ENCODE measurements at places on chromosomes 12 and 14. TPM values are rescaled to one million over a fixed set of nuclear protein-coding genes. Genes with fewer than 3 reads are reported as not detected.

MYH6 gene
- 7.1 TPM for total RNA-seq

KRT78 gene
- not detected for total RNA-seq

ULK1 gene
- 32.8 TPM for total RNA-seq

VWF gene
- total RNA-seq, result 285 TPM

SMCO2 gene
- total RNA-seq, result not detected

LRRC10 gene
- total RNA-seq, result 0.40 TPM

MMP19 gene
- 53.9 TPM for total RNA-seq

DNA sequence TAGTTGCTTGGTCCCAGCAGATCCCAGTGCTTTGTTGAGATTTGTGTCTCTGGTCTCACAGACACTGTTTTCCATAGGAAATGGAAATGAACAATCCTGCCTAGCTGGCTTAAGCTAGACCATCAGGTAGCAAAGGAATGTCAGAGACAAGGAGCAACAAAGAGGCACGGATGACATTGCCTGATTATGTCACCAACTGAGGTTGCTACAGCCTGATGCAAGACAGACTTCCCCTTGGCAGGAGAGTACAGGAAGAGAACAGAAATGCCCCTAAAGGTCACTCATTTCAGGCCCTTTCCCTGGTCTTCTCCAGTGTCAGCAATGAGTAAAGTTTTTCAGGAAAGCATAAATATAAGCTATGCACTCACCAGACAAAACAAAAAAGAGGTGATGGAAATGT, 2.0 kb upstream of the PRB2 start:
- no peak overlapping the region for H3K4me3 ChIP-seq
- no peak for DNase-seq
- no peak overlapping the region for H3K27ac ChIP-seq

DNA sequence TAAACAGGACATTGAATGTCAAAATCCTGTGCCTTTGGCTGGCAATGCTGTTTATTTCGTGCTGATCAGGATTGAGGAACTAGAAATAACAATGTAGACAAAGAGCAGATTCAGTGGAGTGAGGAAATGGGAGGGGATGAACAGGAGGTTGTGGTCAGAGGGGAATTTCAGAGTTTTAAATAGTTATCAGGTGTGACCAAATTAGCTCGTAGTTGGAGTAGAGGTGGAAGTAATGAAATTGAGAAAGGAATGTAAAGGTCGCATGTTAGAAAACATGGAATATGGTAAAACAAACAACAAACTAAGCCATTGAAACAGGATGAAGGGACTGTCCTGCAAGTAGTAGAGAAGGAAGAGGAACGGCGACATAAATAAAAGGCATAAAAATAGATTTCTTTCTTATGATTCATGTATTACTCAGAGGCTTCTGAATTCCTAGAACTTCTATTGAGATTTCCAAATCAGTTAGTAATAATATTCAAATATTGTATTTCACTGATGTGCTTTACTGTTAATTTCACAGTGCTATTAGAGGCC, 9.5 kb upstream of the SAV1 start:
- no peak overlapping the region for H3K4me3 ChIP-seq
- no peaks in the 10 kb centered on the region for H3K36me3 ChIP-seq
- DNase-seq, result no peak
- no peaks in the 10 kb centered on the region for H3K27me3 ChIP-seq

DNA sequence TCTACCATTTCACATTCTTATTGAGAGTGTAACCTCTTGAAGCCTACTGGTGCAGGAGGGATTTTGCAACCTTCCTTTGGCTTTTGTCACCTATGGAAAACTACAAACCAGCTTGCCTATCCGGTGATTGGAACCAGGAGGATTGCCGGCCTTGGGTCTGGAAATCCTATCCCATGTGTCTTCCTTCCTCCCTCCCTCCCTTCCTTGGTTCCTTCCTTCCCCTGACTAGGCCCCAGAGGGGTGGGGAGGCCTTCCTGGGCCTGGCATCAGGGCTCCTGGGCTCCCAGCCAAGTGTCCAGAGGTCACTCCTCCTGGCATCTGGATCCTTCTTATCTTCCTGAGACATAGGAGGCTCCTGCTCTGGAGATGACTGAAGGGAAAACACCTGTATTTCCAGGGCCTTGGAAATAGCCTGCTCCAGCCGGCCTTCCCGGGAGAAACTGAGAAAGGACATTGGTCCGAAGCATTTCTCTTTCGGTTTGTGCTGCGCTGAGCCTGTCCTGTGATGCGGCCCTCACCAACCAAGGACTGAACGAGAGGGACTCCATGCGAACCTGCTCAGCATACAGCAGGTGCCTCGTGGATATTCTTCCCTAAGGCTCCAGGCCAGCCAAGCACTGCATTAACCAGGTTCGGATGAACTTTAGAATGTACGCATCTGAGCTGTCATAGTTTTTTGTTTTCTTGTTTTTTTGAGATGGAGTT, 43.4 kb downstream of the PSMA6 start:
- peak overlapping the region; percentile 47 for H3K27ac ChIP-seq
- DNase-seq, result no peak
- peaks cover 36% of the 10 kb centered on the region for H3K4me1 ChIP-seq
- H3K4me3 ChIP-seq, result no peak overlapping the region

GRCh38 chr14:50335989-50336824, 24.1 kb downstream of the DMAC2L start:
- DNase-seq, result peak; percentile 78
- no peak overlapping the region for H3K4me3 ChIP-seq
- H3K27ac ChIP-seq, result peak overlapping the region; percentile 82
- no peaks in the 10 kb centered on the region for H3K27me3 ChIP-seq
- H3K4me1 ChIP-seq, result peaks cover 13% of the 10 kb centered on the region
- H3K36me3 ChIP-seq, result peaks cover 14% of the 10 kb centered on the region

- no peaks in the 10 kb centered on the region for H3K36me3 ChIP-seq
- no peak for DNase-seq
- H3K27me3 ChIP-seq, result no peaks in the 10 kb centered on the region
- H3K4me3 ChIP-seq, result no peak overlapping the region
Measured at GRCh38 chr12:6784761-6785160, 4.6 kb upstream of the CD4 start.

- no peaks in the 10 kb centered on the region for H3K4me1 ChIP-seq
- no peak overlapping the region for H3K27ac ChIP-seq
- no peak overlapping the region for H3K4me3 ChIP-seq
- H3K36me3 ChIP-seq, result no peaks in the 10 kb centered on the region
- DNase-seq, result no peak
Measured at GRCh38 chr12:3354586-3354985, 136.4 kb upstream of the PRMT8 start.

DNA sequence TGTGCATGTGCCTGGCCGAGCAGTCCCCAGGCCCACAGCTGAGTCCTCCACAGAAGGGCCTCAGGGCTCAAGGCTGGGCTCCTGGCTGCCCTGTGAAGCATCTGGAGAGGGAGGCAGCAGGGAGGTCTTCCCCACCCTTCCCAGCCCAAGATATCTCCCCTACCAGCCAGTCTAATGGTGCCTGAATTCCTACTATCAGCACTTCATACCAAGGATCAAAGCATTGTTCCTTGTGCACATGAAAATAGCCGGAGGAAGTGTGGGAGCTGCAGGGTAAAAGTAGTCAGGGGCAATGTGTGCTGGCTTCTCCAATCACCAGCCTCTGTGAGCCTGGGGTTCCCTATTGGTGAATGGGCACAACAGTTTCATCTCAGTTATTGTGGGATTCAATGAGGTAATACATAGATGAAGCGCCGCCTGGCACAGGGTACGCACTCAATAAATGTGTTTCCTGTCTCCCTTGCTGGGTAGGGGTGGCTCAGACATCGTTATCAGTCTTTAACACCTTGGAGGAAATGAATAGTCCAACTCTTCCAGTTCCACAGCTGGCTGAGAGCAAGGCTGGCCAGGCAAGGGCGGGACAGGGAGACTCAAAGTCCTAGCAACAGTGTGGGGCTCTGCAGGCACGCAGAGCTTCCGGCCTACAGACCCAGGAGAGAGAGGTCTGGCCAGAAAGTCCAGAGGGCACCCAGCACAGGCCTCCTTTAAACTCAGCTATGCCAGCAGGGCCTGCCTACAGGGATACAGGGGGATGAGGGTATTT, 39.1 kb upstream of the PNMA1 start:
- no peaks in the 10 kb centered on the region for H3K36me3 ChIP-seq
- DNase-seq, result peak; percentile 61
- peaks cover 62% of the 10 kb centered on the region for H3K4me1 ChIP-seq
- peak overlapping the region; percentile 85 for H3K27ac ChIP-seq

DNA sequence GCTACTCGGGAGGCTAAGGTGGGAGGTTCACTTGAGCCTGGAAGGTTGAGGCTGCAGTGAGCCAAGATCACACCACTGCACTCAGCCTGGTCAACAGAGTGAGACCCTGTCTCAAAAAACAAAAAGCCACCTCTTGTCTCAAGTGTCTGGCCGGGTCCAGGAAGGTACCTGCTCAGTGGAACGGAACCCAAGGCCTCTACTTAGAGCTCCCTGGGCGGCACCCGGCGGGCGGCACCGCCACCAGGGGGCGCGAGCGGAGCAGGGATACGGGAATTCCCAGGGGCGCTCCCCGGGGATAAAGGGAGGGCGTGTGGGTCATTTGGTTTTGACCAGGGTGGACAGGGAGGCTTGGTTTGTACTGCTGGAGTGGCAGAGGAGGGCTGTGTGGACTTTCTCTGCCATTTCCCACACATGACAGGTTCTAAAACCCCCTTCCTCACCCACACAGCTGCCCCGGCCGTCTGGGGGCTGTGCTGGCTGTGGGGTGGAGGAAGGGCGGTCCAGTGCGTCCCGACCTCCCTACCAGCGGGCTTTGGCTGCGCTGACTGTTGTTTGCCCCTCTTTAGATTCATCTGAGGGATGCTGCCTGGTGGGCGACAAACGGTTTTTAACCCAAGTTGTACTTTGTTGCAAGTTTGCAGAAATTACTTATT, 91.4 kb downstream of the SETD3 start:
- no peak for DNase-seq
- no peak overlapping the region for H3K27ac ChIP-seq
- H3K4me1 ChIP-seq, result no peaks in the 10 kb centered on the region
- no peak overlapping the region for H3K4me3 ChIP-seq

DNA sequence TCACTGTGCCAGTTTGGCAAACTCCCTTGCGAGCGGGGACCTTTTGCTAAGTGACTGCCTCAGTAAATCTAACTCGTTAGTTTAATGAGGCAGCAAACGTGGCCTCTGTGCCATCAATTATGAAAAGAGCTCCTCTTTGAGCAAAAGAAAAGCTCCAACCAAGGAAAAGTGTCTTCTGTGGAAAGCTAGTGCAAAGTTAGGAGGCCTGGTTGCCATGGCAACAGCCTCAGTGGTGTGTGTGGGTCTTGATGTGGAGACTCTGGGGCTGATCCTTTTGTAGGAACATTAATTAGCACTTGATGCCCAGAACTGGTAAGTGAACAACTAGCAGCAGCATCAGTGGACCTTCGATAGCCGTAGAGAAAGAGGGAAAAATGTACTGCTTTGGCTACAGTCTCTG, 145.7 kb downstream of the CHST11 start:
- peaks cover 3% of the 10 kb centered on the region for H3K4me1 ChIP-seq
- no peak overlapping the region for H3K27ac ChIP-seq
- H3K36me3 ChIP-seq, result no peaks in the 10 kb centered on the region
- H3K27me3 ChIP-seq, result no peaks in the 10 kb centered on the region
- no peak overlapping the region for H3K4me3 ChIP-seq
